Naive thymus-derived CD4-positive, alpha-beta T cell (primary cell): ENCODE measurements at places on chromosomes 5 and 9. TPM values are rescaled to one million over a fixed set of nuclear protein-coding genes. Genes with fewer than 3 reads are reported as not detected.

GRCh38 chr5:170006021-170006420, 25.7 kb upstream of the INSYN2B start:
- no peaks in the 10 kb centered on the region for H3K27me3 ChIP-seq
- H3K27ac ChIP-seq, result no peak overlapping the region
- H3K36me3 ChIP-seq, result no peaks in the 10 kb centered on the region

GRCh38 chr5:1781726-1782384, 17.8 kb downstream of the MRPL36 start:
- no peaks in the 10 kb centered on the region for H3K27me3 ChIP-seq
- no peaks in the 10 kb centered on the region for H3K36me3 ChIP-seq
- H3K4me3 ChIP-seq, result no peak overlapping the region
- no peak for DNase-seq
- no peak overlapping the region for H3K27ac ChIP-seq
- no peaks in the 10 kb centered on the region for H3K4me1 ChIP-seq

DNA sequence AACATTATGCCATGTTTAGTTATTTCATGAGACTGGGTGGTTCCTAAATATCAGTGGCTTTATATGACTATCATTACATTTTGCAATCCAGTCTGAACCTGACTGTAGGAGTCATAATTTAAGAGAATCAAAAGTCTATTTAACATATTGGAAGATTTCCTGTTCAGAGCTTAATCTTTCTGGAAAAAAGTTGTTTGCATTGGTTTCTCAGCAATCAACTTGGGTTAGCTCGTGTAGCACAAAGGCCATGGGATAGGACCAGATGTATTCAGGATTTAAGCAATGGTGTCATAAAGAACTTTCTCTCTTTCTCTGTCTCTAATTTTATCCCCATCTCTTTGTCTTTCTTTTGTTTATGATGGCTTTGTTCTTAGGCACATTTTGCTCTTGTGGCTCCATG, 296.0 kb upstream of the KCNN2 start:
- H3K36me3 ChIP-seq, result no peaks in the 10 kb centered on the region
- H3K4me3 ChIP-seq, result no peak overlapping the region
- no peaks in the 10 kb centered on the region for H3K27me3 ChIP-seq
- DNase-seq, result no peak

DNA sequence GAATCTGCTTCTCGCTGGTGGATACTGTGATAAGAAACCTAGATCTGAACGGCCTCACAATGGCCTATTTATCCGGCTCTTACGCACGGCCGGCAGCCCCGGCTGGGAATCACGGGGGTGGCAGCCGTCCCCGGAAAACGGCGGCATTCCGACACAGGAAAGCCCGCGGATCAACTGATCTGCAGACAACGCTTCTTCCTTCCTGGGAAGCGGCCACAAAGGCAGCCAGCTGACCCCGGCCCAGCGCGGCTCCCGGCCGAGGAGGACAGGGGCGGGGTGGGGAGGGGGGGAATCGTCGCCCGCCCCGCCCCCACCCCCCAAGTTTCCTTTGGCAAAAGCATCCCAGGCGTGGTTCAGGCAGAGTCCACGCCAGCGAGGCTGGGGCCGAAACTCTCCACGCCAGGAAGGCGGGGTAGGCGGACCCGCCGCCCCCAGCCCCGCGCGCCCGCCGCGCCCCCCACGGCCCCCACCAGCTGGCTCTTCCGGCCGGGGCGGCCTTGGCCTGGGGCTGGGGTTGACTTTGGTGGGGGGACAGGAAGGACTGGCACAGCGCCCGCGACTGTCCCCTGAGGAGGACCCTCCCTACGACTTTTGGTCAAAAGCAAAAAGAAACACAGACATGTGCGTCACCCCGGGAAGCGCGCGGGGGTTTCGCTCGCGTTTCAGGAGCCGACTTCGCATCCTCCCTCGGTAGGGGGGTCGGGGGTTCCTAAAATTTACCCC, 247.7 kb upstream of the ANKRD55 start:
- H3K4me3 ChIP-seq, result peak overlapping the region; percentile 60
- no peaks in the 10 kb centered on the region for H3K27me3 ChIP-seq
- no peaks in the 10 kb centered on the region for H3K4me1 ChIP-seq
- no peaks in the 10 kb centered on the region for H3K36me3 ChIP-seq
- peak; percentile 35 for DNase-seq

GFI1B gene
- not detected for polyA plus RNA-seq

TMEM252 gene
- polyA plus RNA-seq, result not detected
